ENCODE measurements at places on chromosomes 7 and 10.

- DNase-seq, result no peak
These were observed 88.0 kb downstream of the RAPGEF5 start for GRCh38 chr7:22268884-22269421.

GRCh38 chr10:102540023-102540422 lies 36.3 kb downstream of the SUFU start:
- DNase-seq, result no peak

GRCh38 chr10:35449944-35450343 lies 113.6 kb downstream of the CCNY start:
- DNase-seq, result no peak

DNA sequence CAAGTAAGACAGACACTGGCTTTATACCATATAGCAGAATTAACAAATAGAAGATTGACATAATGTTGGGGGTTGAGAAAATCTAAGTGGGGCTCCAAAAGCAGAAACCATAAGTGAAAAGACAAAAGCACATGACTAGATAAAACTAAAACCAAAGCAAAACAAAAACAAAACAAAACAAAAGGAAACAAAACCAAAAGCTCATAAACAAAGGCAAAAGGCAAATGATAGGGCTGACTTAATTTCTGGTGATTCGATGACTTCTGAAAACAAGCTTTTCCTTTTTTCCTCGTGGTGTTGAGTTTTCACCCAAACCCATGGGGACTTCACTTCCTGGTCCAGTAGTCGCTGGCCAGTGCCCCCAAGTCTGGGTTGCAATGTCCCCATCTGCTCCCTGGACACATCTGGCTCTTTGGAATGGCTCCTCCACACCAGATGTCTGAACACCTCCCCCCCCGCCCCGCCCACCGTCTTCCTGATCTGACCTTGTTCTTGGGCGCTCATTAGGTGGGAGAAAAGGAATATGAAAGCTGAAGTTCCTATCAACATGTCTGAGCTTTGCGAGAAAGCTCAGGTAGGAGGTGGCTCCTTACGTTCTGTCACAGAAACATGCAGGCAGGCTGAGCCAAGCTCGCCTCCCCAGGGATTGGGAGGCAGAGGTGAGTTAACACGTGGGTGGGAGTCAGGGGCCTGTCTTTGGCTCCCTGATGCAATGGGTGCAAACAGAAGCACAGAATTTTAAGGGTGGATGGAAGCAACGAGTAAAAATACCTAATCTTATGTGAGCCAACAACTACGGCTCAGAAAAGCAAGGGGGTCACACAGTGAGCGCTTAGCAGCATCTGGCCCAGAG lies 121.0 kb downstream of the NEURL1 start:
- DNase-seq, result no peak

- no peak for DNase-seq
These were observed 471 bp downstream of the MGMT start for GRCh38 chr10:129467359-129468064.

GRCh38 chr10:112230325-112230988 lies 46.9 kb upstream of the GPAM start:
- DNase-seq, result no peak

DNA sequence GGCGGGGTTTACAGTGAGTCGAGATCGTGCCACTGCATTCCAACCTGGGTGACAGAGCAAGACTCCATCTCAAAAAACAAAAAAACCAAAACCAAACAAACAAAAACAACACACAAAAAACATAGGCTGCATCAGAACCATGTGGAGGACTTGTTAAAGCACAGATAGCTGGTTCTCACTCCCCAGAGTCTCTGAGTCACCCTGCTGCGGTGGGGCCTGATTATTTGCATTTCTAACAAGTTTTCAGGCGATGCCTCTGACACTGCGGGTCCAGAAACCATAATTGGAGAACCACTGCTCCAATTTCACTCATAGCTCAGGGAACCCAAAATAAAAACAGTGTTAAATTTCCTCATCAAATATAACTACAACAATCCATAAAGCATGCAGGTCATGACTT lies 816.7 kb downstream of the MAGI2 start:
- no peak for DNase-seq
